ENCODE measurements at places on chromosomes 7 and 10.

- no peak for DNase-seq
Observed at GRCh38 chr10:46310851-46311250, 24.1 kb downstream of the ANTXRL start.

GRCh38 chr7:108004220-108005142, 1.5 kb upstream of the LAMB1 start:
- DNase-seq: no peak

DNA sequence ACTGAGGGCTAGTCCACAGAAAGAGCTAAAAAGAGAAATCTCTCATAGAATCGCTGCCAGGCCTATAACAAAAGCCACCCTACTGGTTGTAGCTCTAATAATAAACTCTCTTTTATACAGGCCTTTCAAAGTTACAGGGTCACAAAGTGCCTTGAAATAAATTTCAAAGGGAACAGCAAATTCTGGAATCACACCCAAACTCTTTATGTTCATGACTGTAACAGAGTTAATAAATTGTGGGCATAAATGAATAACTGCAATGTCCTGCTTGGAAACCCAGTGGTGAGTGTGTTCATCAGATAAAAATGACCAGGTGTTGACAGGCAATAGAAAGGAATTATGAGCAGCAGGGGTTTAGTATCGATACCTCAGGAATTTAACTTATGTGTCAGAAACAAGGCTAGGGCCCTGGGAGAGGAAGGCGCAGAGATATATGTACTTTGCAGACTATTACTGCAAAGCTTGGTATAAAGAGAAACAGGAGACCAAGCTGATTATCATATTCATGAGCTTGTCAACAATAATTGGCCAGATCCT, 9.3 kb downstream of the CDC14C start:
- no peak for DNase-seq

DNA sequence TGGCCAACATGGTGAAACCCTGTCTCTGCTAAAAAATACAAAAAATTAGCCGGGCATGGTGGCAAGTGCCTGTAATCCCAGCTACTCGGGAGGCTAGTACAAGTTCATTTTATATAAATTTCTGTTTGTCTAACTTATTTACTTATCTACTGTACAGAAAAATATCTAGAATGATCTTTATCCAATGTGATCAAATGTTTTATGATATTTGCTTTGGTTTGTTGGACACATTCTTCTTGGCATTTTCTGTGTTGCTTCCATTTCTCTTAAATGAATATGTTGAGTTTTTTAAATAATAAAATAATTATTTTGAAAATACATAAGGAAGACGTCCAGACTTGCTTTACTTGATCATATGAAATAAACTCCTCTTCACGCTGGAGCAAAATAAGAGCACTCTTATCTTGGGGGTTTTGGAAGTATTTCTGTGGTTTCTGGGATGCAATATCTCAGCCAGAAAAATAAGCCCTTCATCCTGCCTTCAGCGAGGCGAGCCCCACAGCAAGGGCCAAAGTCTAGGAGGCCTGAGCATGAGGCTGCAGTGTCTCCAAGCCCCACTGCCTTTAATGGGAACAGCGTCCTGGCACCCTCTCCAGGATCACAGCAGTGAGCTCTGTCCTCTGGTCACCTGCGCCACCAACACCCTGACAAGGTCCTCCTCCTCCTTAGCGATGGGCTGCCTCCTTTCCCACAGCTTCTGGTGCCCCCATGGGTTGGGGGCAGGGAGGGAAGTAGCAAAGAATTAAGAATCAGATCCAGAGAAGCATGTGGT, 480.2 kb downstream of the KCNMA1 start:
- no peak for DNase-seq

DNA sequence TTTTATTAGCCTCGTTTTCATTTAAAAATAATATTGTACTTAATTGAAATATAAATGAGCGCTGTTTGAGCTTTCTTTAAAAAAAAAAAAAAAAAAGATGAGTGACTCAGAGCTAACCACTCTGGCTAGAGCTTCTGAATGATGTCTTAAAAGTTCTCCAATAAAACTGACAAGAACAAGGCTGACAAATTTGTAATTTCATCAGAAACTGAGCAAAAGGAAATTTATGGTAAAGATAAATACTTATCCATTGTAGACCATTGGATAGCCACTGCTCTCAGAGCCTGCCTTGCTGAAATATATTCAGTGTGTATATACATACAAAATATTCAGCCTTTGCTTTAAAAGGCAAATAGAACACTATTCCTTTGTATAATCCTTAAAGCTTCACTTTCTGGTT, 91.2 kb upstream of the OIT3 start:
- DNase-seq: no peak

- no peak for DNase-seq
Observed at GRCh38 chr7:137545059-137545716, 201.7 kb upstream of the PTN start.

GRCh38 chr10:66804962-66805361, 120.9 kb upstream of the LRRTM3 start:
- no peak for DNase-seq

Measured in inflammatory macrophage treated with lipopolysaccharide for 1 hour (primary cell).